ENCODE measurements at places on chromosomes 12 and 14. TPM values are rescaled to one million over a fixed set of nuclear protein-coding genes. Genes with fewer than 3 reads are reported as not detected.

Gene ATP23
- total RNA-seq, result 7.4 TPM

GRCh38 chr12:84922693-84923092 is 10.1 kb upstream of the SLC6A15 start:
- no peak overlapping the region for H3K27ac ChIP-seq
- H3K4me1 ChIP-seq, result no peaks in the 10 kb centered on the region
- H3K4me3 ChIP-seq, result no peak overlapping the region
- no peaks in the 10 kb centered on the region for H3K36me3 ChIP-seq
- no peak for DNase-seq

DNA sequence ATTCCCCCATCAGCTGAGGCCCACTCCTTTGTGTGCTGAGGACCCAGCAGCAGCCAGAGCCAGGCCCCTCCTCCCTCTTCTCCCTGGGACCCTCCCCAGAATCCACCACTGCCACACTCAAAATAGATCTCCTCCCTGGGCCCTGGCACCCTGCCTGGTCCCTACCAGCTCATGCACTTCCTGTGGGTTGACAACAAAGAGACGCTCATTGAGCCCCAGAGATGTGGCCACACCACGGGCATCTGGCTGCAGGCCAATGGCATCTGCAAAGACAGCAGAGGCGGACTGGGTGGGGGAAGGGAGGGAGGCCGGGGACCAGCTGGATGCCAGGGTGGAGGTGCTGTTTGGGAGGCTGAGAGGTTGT is 16.0 kb upstream of the ENDOU start:
- peaks cover 39% of the 10 kb centered on the region for H3K4me1 ChIP-seq
- H3K27me3 ChIP-seq, result no peaks in the 10 kb centered on the region
- no peak for DNase-seq
- H3K27ac ChIP-seq, result no peak overlapping the region
- no peak overlapping the region for H3K4me3 ChIP-seq
- peaks cover under 1% of the 10 kb centered on the region for H3K36me3 ChIP-seq

Gene CYP27B1
- 2.2 TPM for total RNA-seq

- H3K4me3 ChIP-seq, result peak overlapping the region; percentile 77
- H3K4me1 ChIP-seq, result peaks cover 39% of the 10 kb centered on the region
- H3K36me3 ChIP-seq, result no peaks in the 10 kb centered on the region
- H3K27ac ChIP-seq, result peak overlapping the region; percentile 98
- no peaks in the 10 kb centered on the region for H3K27me3 ChIP-seq
- DNase-seq, result no peak
These were observed 3.4 kb upstream of the IRF2BPL start for GRCh38 chr14:77031759-77032490.

Gene BEST3
- total RNA-seq, result not detected

Gene KERA
- total RNA-seq, result not detected

DNA sequence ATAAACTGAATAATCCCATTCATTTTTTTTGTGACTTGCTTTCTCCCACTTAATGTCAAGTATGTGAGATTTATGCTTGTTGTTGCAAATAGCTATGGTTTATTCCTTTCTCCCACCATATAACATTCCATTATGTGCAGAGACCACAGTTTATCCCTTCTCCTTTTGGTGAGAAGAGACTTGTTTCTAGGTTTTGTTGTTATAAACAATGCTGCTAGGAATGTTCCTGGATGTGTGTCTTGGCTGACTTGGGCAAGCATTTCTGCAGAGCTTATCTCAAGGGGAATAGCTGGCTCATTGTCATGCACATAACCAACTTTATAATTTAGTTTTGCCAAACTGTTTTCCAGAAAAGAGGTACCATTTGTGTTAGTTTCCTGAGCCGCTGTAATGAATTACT is 47.6 kb upstream of the PPP1CC start:
- no peaks in the 10 kb centered on the region for H3K27me3 ChIP-seq
- no peak overlapping the region for H3K27ac ChIP-seq
- H3K36me3 ChIP-seq, result no peaks in the 10 kb centered on the region

- H3K27ac ChIP-seq, result no peak overlapping the region
- no peaks in the 10 kb centered on the region for H3K27me3 ChIP-seq
- no peak overlapping the region for H3K4me3 ChIP-seq
- no peak for DNase-seq
- peaks cover 2% of the 10 kb centered on the region for H3K4me1 ChIP-seq
These were observed 41.0 kb downstream of the CMKLR1 start for GRCh38 chr12:108297895-108298760.

DNA sequence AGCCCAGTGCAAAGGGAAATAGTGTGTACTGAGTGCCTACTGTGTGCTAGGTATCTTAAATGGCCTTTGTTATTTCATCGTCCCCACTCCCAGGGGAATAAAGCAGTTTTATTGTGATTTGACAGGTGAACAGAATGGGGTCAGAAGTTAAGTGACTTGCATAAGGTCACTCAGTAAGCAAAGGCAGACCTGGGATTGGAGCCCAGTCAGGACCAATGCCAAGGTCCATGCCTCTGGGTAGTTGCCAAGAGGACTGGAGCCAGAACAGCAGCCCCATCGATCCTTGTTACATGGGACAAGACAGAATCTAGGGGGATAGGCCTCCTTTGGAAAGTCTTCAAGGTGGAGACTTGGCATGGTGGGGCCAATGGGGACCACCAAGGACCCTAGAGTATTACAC is 227.4 kb upstream of the PWP1 start:
- no peak overlapping the region for H3K27ac ChIP-seq
- no peaks in the 10 kb centered on the region for H3K36me3 ChIP-seq
- H3K27me3 ChIP-seq, result no peaks in the 10 kb centered on the region
- H3K4me3 ChIP-seq, result no peak overlapping the region
- no peaks in the 10 kb centered on the region for H3K4me1 ChIP-seq

DNA sequence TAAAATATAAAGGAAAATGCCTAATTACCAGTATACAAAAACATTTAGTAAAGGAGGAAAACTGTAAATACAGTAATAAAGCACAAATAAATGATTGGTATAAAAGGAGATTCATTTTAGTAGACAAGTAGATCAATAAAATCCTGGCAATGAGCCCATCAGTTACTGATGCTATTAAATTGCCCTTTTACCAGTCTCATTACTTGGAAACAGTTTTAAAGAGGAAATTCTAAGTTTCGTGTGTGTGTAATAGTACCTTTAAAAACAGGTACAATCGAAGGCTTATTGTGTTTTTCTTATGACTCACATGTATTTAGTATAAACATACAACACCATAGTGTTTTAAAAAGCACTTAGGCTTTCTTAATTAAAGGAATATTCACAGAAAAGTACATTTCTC is 46.4 kb upstream of the SYT10 start:
- no peaks in the 10 kb centered on the region for H3K27me3 ChIP-seq
- H3K4me1 ChIP-seq, result no peaks in the 10 kb centered on the region
- no peak overlapping the region for H3K27ac ChIP-seq
- no peak overlapping the region for H3K4me3 ChIP-seq

DNA sequence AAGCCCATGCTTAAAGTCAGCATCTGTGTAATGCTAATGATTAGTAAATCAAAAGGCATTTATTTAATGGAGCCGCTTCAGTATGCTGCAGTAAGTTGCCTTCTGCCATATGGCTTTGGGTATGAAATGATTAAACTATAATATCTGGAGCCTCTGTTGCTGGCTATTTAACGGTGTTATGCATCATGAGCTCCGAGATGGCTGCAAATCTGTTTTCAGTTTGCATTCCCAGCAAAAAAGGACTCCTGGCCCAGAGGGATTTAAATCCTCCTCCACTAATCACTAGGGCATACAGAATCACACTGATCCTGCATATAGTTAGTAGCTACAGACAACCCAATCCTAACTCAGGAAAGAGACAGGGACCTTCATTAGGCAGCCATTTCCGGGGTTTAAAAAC is 171.5 kb upstream of the EEA1 start:
- no peaks in the 10 kb centered on the region for H3K36me3 ChIP-seq
- DNase-seq, result no peak
- H3K4me1 ChIP-seq, result peaks cover 20% of the 10 kb centered on the region

DNA sequence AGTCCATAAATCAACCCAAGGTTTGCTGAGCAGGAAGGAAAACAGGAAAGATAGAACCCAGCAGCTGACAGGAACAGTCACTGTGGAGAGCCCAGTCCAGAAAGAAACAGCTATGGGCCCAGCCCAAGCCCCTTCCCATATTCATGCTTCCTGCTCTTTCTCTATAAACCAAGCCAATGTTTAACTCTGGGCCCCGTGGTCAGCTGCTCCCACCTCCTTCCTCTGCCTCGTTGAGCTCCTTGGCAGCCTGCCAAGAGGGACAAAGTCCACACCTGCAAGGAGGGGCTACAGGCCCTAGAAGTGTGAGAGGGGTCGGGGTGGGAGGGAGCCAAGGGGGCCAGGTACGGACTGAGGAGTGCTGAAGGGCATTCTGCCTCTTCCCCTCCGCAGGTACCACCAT is 10.0 kb downstream of the SLC6A13 start:
- no peak overlapping the region for H3K27ac ChIP-seq
- no peak overlapping the region for H3K4me3 ChIP-seq
- H3K4me1 ChIP-seq, result no peaks in the 10 kb centered on the region
- H3K36me3 ChIP-seq, result no peaks in the 10 kb centered on the region

- no peak overlapping the region for H3K27ac ChIP-seq
- DNase-seq, result no peak
- H3K4me1 ChIP-seq, result no peaks in the 10 kb centered on the region
- H3K36me3 ChIP-seq, result peaks cover 7% of the 10 kb centered on the region
- no peaks in the 10 kb centered on the region for H3K27me3 ChIP-seq
These were observed 76.7 kb downstream of the SCAF11 start for GRCh38 chr12:45913631-45914030.

- H3K27ac ChIP-seq, result peak overlapping the region; percentile 96
- H3K4me1 ChIP-seq, result peaks cover 66% of the 10 kb centered on the region
- H3K36me3 ChIP-seq, result peaks cover 3% of the 10 kb centered on the region
- peak overlapping the region; percentile 45 for H3K4me3 ChIP-seq
These were observed 96.7 kb downstream of the RFLNA start for GRCh38 chr12:124391340-124392261.

- H3K36me3 ChIP-seq, result no peaks in the 10 kb centered on the region
- H3K4me3 ChIP-seq, result no peak overlapping the region
These were observed 10.3 kb upstream of the STK38L start for GRCh38 chr12:27233814-27234213.

Gene ARF6
- 67.2 TPM for total RNA-seq

Gene CCDC197
- total RNA-seq, result not detected

DNA sequence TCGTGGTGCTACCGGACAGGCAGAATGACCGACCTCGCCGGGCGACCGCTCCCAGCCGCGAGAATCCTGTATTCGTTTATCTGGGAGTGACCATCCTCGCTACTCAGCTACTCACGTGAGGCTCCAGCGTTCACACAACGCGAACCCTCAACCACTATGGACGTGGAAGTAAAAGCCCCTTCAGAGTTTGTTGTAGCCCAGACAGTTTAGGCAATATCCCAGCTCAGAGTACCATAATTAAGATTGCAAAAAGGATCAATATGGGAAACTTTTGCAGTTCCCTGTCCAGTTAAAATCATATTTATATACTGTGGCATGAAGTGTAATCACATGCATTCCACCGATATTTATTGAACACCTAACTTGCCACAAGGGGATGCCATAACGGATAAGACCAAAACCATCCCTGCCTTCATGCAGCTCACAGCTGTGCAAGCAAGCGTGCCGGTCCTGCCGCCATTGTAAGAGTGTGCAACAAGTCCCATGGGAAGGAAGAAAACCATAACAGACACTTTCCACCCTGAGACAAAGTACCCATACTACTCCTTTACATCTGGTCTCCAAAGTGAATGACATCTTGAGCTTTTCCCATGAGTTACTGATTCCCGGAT is 938 bp upstream of the MAX start:
- no peaks in the 10 kb centered on the region for H3K36me3 ChIP-seq
- peaks cover 33% of the 10 kb centered on the region for H3K4me1 ChIP-seq
- no peak for DNase-seq
- peak overlapping the region; percentile 98 for H3K4me3 ChIP-seq
- H3K27ac ChIP-seq, result no peak overlapping the region
- no peaks in the 10 kb centered on the region for H3K27me3 ChIP-seq

DNA sequence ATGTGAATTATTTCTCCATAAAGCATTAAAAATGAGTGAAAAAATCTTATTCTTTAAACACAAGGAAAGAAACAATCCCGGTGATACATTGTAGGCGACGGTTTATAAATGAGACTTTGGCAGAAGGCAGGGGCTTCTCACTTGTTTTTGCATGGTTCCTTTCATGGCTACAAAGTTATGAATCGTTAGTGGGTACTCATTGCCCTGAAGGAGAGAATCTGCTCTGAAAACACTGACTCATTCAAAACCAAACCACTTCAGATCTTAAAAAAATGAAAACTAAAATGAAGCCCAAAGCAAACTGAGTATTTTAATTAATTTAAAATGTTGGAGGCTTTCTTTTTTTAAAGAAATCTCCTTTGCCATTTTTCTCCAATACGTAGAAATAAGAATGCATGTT is 41.4 kb upstream of the AMIGO2 start:
- DNase-seq, result no peak
- no peaks in the 10 kb centered on the region for H3K36me3 ChIP-seq
- no peak overlapping the region for H3K4me3 ChIP-seq
- peak overlapping the region; percentile 61 for H3K27ac ChIP-seq

GRCh38 chr14:55316564-55316963 is 45.3 kb downstream of the FBXO34 start:
- H3K27me3 ChIP-seq, result no peaks in the 10 kb centered on the region
- H3K4me3 ChIP-seq, result no peak overlapping the region
- no peak overlapping the region for H3K27ac ChIP-seq
- no peaks in the 10 kb centered on the region for H3K4me1 ChIP-seq
- H3K36me3 ChIP-seq, result no peaks in the 10 kb centered on the region
- DNase-seq, result no peak

Gene STYK1
- not detected for total RNA-seq

DNA sequence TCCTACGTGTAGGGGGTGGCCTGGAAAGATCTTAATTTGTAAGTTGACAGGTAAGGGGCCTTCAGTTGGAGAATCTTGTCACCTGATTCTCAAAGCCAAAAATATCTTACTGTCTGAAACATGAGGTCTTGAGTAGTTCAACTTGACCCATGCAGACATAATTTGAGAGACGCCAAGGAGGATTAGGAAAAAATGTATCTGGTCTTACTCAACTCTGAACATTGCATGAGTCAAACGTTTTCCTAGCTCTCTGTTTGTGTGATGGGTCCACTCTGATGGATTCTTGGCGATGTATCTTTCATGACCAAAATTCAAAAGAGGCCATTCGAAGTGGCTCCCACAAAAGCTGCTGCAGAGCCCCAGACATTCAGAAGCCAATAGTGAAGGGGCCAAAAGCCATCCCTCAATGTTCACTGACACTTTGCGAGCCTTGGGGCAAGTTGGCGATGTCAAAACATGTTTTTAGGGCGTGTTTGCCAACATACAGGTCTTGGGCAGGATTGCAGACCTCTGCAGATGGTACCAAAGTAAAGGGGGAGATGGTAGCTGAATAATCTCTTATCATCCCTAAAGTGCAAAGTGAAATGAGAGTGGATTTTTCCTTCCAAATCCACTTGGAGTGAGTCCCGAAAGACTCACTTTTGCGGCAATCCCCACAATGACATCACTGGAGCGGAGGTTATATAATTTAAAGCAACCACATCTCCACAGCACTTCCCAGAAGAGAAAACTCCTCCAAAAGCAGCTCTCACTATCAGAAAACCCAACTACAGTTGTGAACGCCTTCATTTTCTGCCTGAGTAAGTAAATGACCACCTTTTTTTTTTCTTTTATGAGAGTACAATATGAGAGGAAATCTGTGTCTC is at the start of gene BDKRB1:
BDKRB1 (plus strand) TSS at position 710 of the 866 bp plus-strand sequence. CDS start 7,473 bp downstream, outside the sequence.
- no peak within 1 kb of the TSS for H3K4me3 ChIP-seq
- H3K36me3 ChIP-seq, result no peaks in the 10 kb centered on the region
- no peaks in the 10 kb centered on the region for H3K4me1 ChIP-seq
- no peak for DNase-seq
- H3K27ac ChIP-seq, result no peak within 1 kb of the TSS

Gene GLS2
- total RNA-seq, result 0.85 TPM

- no peak overlapping the region for H3K27ac ChIP-seq
- no peak for DNase-seq
- H3K27me3 ChIP-seq, result no peaks in the 10 kb centered on the region
- H3K36me3 ChIP-seq, result no peaks in the 10 kb centered on the region
- H3K4me3 ChIP-seq, result no peak overlapping the region
- peaks cover 13% of the 10 kb centered on the region for H3K4me1 ChIP-seq
These were observed 187.4 kb downstream of the EFCAB11 start for GRCh38 chr14:89767131-89767530.

Gene CD163L1
- total RNA-seq, result 1.6 TPM
